SK-N-DZ (cell line): ENCODE measurements at places on chromosomes 4 and X.

GRCh38 chr4:81499840-81500239, 28.1 kb upstream of the RASGEF1B start:
- peak; percentile 2 for DNase-seq

GRCh38 chr4:28792917-28793597, 1927.1 kb upstream of the PCDH7 start:
- DNase-seq = no peak

GRCh38 chr4:8765084-8765483, 106.6 kb downstream of the HMX1 start:
- no peak for DNase-seq

DNA sequence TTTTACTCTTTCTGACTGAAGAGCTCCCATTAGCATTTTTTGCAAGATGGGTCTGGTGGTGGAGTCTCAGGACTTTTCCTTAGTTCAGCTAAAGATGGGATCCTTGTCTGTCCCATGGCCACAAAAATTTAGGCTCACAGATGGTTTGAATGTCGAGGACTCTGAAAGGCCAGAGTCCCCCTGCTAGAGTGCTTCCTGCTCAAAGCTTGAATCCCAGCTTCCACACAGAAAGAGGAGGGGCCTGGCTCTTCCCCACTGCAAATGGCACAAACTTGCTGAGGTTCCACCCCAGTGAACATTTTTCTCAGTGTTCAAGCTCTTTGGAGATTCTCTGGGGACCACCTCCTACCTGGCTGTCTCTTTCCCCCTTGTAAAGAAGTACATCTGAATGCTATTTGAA, 64.7 kb upstream of the UGT2B15 start:
- DNase-seq = no peak

GRCh38 chr4:185896817-185897488, 85.0 kb upstream of the SORBS2 start:
- DNase-seq = no peak

DNA sequence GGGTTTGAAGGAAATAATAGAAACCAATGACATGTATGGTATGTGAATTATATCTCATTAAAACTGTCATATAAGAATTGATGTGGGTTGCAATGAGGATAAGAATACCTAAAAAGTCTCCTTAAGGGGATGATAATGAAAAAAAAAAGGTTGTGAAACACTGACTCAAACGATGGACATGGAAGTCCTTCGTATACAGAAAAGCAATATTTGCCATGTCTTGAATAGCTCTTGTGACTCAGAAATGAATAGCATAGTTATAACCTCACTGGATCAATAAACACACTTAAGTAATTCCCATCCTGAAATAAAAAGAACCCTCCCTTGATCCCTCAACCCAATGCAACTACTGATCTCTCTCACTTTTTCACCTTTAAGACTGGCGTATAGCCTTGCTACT, 89.7 kb downstream of the OPHN1 start:
- DNase-seq = no peak

GRCh38 chr4:21535898-21536297, 412.7 kb downstream of the KCNIP4 start:
- DNase-seq = peak; percentile 62

- no peak for DNase-seq
These were observed 32.2 kb downstream of the SMS start for GRCh38 chrX:21972721-21973120.

DNA sequence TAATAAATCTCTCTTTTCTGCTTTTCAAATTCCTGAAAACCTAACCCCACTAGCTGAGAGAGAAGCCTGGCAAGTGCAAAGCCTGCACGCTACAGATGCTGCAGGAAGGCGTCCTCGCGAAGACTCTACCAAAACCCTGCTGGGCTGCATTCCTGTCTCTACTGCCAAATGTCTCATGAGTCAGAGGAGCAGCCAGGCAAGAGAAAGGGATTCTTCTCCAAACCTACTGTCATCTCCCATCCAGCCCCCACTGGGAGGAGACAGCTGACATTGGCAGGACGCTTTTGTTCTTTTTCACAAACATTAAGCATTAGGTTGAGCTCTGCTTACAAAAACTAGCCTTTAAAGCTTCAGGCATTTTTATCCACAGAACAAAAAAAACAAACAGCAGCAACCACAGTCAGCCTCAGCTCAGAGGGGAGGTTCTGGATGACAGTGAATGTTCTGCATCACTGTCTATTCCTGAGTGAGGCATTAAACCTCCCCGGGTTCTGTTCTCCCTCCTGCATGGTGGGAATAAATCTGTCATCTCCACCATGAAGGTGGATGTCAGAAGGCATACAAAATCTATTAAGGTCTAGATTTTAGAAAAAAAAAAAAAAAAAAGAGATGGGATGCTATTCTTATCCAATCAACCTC, 18.0 kb downstream of the CRMP1 start:
- no peak for DNase-seq
